T-cell (primary cell): ENCODE measurements at places on chromosomes 12 and 14.

GRCh38 chr12:19885093-19885812 is 446.0 kb downstream of the AEBP2 start:
- DNase-seq = no peak

DNA sequence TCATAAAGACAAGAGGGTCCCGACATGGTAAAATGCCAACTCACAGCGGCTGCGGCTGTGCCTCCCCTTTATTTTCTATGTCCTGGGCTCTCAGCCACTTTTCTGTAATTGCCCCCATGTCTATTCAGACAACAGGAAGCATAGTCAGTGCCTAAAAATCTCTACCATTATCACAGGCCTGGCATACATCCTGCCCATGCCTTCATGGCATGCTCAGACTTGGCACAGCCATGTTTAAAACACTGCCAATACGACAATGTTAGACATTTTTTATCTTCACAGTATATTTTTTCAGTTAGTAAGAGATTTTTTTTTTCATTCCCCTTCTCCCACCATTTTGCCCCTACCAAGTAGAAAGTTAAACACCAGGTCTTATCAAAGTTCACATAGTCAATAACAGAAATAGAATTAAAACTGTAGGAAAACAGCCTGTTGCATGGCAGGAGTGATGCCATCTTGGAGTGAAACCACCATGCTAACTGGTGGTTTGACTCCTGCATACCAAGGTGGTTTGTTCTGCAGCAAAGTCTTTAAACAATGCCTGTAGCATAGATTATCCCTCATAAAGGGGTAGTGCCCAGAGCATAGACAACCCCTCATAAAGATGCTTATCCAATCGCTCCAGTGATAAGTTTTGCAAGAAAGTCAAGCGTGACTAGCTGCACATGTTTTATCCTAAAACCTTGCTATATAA is 18.9 kb upstream of the CERS5 start:
- no peak for DNase-seq

DNA sequence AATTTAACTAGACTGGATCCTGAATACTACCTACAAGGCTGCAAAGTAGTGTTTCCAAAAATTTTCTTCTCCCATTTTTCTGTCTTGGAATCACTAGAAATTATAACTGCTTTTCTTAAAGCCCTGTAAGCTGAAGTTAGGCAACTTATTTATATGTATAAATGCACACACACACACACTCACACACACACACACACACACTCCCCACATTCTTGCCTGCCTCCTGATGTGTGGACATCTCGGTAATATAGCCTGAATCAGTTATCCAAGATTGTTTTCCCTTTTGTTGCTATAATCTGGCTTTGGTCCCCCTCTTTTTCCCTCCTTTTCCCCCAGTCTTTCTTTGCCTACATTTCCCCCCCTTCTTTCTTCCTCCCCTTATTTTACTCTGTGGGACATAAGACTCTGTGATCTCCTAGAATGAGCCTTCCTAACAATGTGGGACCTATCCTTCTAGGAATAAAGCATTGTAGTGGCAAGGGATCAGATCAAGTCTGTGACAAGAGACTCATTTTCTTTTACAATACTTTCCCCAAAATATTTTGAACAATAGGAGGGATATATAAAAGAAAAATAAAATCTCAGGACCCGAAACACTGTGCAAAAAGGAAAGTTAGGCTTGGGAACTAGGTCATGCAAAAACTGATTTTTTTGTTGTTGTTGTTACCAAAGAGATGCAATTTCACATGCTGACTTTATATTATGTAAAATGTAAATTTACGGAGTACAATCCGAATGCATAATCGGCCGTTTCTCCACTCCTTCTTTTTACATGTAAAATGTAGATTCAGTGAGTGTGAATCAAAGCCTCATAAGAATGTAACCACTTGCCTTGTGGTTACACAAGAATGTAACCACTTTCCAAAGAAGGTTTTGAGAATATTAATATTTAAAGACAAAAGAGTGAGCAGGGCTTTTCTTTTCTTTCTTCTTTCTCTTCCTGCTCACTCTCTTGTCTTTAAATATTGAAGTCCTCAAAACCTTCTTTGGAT is 26.3 kb upstream of the CD69 start:
- DNase-seq = no peak

DNA sequence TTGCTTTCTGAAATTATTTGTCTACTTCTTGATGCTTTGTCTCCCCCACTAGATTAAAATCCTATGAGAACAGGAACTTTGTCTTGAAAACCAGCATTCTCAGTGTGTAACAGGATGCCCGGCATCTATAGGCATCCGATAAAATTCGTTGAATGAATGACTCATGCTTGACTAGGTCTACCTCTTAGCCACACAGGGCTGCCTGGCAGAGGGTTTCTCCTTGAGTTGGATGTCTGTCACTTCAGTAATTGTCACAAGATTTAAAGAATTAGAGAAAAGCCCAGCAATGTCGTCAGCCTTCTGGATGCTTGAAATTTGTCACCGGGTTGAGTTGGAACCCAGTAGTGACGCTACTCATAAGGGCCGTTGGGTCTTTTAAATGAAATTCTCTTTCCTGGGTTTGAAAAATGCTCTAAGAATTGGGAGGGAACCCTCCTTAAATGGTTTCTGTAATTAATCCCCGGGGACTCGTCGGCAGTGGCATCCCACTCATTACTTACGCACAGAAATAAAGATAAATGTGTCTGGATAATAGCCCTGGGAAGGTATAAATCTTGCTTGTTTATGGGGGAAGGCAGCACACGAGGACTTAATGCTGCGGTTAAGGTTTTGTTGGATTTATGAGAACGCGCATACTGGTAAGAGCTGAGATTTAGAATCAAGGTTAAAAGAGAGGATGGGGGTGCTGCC is 194.1 kb downstream of the AACS start:
- no peak for DNase-seq

- DNase-seq = no peak
These were observed 469.2 kb downstream of the DIO2 start for GRCh38 chr14:79742142-79742541.

DNA sequence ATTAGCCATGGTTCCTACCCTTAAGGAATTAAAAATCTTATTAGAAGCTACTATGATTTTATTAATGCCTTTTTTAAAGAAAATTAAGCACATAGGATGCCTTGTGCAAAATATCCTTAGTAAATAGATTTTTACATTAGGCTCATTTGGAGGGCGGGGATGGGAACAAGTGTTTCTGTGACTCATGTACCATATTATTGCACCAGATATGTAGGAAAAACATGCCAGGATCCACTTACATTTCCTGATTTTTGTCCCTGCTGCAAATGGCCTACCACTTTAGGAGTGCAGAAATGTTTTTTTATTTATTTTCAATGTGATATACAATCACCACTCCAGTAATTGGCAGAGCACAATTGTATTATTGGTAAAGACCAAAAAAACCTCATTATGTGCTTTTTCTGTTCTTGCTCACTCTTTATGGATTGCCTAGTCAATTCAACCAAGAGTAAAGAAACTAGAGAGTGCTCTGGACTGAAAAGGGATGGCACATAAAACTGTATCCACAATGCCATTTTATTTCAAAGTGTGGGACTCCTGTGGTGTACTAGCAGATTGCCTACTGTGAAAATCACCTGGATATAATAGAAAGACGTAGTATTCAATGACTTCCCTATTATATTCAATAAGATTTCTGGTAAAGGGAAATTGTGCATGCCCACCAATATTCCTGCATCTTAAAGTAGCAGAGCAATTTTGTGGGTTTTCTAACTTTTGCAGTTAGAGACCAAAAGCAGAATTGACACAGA is 86.9 kb downstream of the ANO6 start:
- DNase-seq = no peak

DNA sequence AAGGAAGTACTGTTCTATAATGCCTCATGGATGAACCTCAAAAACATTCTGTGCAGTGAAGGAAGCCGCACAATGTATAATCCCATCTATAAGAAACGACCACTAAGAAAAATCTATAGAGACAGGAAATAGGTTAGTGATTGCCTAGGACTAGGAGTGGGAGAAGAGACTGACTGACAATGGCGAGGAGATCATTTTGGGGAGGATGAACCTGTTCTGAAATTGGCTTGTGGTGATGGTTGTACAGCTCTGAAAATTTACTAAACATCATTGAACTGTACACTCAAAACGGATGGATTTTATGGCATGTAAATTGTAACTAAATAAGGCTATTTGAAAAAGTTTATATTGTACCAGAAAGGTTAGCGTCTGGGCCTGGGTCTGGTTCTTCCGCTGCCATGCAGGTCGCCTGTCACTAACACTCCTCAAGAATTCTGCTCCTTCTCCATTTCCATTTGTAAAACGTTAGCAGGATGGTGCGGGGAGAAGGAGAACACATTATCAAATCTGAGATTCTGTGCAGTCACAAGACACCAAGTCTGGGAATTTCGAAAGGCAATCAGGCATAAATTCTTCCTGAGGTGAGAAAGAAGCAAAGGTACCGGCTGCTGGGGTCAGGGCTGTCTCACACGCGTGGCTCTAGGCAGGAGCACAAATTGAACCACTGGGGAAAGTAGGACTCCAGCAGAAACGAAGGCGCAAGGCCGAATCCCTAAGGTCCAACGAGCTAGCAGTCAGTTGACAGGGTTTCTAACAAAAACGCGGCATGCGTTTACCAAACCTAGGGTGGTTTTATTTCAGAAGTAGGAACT is 845 bp upstream of the COCH start:
- DNase-seq = no peak

GRCh38 chr12:67855103-67855502 is 134.1 kb upstream of the IFNG-AS1 start:
- DNase-seq = no peak

DNA sequence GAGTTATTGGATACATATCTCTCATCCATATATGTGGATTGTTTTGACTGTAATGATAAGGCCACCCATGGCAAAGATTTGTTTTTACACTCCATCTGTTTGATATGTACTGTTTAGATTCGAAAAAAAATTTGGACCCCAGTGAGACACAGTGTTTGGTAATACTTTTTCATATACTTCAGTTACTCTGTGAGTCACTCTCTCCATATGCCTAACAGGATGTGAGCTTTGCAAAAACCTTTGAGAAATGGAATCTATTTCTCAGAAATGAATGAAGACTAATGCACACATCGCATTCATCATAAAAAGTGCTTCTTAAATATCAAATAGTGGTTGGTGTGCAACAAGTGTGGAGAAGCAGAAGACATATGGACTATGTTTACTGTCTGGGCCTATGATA is 781.5 kb downstream of the SLC6A15 start:
- DNase-seq = no peak

GRCh38 chr12:122072031-122072970 is 6.3 kb upstream of the MLXIP start:
- DNase-seq = no peak

- DNase-seq = no peak
These were observed 1.3 kb downstream of the TMEM233 start for GRCh38 chr12:119594772-119595445.

DNA sequence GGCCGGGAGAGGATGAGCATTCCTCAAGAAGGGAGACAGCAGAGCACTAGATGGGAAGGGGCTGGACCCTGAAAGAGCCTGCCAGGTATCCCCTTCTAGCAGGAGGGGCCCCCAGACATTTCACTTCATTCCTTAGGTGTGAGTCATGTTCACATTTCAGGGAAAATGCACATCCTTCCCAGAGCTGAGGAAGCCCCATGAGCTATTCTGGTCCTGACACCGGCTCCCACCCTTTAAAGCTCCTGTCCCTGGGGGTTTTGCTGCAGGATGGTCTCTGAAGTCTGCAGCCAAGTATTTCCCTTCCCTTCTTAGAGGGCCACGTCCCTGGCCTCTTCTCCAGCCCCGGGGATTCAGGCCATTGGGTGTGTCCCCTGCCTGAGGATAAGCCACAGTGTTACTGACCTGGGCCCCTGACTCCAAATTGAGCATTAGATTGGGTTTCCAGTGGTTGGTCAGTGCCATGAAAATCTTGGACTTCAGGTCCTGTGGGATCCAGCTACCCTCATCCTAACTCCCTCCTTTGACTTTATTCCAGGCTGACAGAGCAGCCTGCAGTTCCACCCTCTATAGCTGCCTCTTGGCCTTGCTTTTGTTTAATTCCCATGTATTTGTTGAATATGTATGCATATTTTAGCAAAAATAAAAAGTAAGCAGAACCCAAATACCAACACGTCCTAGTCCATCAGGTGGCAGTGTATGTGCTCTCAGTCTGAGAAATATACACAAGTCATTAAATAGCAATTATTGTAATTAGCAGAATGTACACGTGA is 267.1 kb downstream of the CACNA1C start:
- DNase-seq = no peak

DNA sequence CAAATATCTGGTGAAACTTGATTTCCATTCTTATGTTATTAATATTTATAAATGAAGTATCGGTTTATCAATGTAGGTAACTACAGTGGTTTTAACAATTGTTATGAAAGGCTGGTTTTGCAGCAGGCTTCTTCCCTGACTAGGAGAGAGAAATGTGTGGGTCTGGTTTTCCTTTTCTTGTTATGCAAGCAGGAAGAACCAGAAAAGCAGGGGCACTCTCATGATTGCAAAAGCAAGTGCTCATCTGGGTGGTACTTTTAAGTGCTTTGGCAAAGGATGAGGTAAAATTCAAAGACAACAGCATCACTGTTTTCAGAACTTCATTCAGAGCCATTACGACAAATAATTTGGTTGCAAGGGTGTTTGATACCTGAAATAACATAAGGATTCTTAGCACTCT is 105.6 kb downstream of the PTPRO start:
- DNase-seq = no peak

DNA sequence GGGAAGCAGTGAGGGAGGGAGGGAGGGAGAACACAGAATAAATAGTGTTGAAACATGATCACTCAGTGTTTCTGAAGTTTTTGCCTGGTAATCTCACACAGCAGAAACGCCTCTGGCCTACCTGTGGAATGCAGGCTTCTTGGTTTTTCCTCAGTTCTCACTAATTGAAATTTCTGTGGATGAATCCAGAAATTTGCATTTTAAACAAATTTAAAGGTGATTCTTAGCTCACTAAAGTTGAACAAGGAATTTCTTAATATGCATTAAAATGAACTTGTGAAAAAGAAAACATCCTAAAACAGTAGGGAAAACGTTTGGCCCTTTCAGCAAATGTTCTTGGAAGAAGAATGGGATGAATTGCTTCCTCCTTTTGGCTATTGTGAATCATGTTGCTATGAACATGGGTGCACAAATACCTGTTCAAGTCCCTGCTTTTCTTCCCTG is 1.4 kb downstream of the RNASE9 start:
- no peak for DNase-seq

DNA sequence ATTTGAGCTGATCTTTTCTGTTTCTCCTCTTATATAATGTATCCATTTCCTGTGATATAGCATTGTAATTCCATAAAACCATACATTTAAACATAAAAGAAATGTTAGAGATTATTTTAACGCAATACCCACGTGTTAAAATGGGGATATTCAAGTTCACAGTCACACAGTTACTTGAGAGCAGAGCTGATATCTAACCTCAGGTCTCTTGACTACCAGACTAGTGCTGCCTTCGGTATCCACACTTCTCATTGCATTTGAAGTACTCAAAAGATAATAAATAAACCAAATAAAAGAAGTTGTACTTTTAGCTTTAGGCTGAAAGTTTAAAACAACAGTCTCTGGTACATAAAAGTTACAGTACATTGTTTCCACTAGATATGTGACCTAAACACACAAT is 2.9 kb downstream of the CLECL1 start:
- no peak for DNase-seq
